GM12891 (cell line): ENCODE measurements at places on chromosomes 2 and 18.

GRCh38 chr18:78632111-78632541 lies 347.5 kb upstream of the SALL3 start:
- DNase-seq, result no peak

DNA sequence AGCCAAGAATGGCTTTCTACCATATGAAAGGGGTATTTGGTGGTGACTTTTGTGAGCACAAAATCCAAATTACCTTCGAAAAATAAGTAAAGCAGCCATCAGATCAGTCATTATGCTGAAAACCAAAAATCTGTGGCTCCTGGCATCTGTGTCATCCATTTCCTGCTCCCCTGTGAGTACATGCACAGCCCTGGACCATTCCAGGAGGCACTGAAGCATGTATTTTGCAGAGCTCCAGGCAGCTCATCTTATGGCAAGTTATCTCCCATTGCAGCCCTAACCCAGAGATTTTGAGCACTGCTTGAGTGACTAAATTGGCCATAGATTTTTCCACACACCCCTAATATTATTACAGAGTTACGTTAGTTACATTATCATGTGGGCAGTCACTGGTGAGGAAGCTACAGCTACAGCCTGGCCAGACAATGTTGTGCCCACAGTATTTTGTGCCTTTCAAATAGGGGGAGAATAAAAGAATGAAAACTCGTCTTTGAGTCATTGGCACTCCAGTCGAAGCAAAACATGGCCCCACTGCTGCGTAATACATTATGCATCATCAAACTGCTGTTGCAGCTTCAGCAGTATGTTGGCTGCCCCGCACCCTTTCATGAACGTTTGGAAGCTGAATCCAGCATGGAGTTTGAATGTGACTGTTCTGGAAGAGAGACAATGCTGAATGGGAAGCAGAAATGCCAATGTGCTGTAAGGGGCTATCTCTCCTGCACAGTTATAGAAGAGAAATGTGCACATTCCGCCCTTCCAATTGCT lies 702.2 kb downstream of the RNF144A start:
- no peak for DNase-seq

- DNase-seq, result no peak
These were observed 141.0 kb downstream of the UXS1 start for GRCh38 chr2:106053116-106053515.

DNA sequence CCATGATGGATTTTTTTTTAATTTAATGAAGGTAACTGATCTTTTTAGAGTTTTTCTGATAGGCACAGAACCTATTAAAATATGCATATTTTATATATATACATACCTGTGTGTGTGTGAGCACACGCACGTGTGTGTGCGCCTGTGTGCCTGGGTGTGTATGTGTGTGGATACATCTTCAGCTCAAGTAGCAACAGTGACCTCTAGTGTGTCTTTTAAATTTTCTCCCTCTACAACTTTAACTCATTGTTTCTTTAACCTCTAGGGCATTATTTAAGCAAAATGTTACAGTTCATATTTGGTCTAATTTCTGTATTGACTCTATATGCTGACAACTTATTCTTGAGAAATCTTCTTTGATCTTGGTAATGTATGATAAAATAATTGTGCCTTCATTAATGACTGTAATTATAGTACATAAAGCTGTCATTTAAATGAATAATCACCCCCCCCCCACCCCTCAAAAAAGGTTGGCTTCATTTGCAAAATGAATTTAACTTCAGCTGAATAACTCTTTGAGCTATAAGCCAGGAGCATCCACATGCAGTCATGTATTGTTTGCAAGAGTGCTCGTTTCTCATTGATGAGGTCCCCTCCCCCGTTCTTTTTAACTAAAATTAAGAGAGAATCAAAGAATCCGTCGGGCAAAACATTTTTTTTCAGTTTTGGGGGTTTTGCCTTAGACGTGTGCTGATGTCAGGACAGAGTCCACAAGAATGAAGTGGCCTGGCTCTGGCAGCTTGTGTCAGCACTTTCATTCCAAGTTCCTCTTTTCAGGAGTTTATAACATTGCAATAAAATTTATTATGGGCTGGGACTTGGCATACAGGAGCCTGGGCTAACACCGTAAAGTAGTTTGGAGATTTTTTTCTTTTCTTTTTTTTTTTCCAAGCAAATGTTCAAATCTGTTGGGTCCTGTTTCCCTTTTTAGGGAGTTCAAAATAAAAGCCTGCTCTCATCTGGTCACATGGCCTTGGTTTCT lies 80.0 kb downstream of the ETAA1 start:
- no peak for DNase-seq

DNA sequence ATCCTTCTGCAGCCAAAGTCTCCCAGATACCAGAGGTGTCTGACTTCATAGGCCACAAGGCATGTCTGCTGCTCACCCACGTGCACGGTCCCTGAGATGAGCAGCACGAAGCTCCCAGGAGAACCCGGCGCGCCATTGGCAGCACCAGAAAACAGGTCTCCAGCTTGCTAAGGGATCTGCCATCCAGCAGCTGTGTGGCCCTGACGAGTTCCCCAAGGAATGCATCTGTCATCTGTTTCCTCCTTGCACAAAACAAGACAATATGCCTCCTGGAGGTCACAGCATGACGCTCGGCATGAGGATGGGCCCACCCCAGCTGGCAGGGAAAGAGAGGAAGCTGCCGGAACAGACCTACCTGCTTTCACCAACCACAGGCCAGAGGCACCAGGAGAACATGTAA lies 29.2 kb downstream of the HS6ST1 start:
- no peak for DNase-seq

GRCh38 chr2:201532686-201533304 lies 81.3 kb downstream of the STRADB start:
- no peak for DNase-seq

DNA sequence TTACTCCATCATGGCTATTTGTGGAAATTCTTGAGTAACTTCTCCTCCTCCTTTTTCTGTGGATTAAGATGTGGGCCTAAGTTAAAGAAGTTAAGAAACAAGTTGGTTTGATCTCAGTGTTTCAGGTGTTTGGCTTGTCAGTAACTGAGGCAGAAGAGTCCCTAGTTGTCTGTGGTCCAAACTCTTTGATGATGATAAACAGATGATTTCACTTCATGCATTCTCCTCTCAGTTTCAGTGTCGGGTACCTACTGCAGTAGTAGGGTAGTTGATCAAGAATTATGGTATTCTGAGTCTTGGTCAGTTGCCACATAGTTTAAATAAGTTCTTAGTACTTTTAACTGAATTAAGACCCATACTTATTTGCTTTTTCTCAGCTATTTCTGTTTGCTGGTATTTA lies 85.6 kb downstream of the NCOA1 start:
- no peak for DNase-seq

- DNase-seq, result no peak
These were observed 4.7 kb downstream of the EEF1B2 start for GRCh38 chr2:206164261-206164862.

DNA sequence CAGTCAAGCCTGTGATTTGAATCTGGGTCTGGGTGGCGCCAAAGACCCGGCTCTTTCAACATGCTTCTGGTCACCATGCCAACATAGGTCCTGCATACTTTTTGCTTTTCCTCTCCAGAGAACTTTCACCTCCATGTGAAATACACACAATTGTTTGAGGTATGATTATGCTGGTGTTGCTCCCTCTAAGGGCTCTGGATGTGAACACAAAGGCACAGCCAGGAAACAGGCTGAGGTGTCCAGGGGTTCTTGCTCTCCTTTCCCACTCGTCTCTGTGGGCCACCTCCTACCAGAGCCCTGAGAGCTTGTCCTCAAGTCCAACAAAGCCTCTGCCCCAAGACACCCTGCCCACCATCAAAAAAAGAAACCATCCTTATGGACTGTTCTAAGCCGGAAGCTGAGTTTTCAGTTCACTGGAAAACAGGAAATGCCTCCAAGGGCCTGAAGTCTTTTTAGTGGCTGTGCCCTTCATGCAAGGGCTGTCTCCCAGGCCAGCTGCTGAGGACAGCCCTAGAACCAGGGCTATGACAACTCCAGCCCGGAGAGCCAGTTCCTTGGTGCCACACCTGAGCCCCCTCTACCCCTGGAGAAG lies 100.2 kb upstream of the EPAS1 start:
- DNase-seq, result no peak

DNA sequence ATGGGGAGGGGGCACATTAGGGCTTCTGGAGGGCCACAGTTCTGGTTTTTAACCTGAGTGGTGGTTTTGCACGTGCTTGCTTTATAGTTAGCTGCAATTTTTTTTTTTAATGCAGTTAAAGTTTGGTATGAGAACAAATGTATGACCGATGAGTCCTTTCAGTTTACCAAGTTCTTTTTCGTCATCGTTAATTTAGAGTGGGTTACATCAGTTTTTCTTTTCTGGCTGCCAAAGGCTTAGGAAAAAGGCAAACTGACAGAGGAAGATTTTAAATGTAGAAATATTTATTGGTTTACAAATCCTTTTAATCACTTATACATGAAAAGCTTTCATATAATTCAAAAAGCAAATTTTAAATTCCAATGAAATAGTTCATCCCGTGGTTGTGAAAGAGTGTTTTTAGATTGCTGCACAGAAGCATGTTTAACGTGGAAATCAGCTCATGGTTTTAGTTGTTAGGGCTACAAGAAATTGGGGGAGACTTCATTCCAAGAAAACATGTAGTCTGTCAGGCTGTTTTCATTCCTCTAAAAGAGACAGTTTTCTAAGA lies 82.9 kb downstream of the MSH2 start:
- DNase-seq, result no peak

DNA sequence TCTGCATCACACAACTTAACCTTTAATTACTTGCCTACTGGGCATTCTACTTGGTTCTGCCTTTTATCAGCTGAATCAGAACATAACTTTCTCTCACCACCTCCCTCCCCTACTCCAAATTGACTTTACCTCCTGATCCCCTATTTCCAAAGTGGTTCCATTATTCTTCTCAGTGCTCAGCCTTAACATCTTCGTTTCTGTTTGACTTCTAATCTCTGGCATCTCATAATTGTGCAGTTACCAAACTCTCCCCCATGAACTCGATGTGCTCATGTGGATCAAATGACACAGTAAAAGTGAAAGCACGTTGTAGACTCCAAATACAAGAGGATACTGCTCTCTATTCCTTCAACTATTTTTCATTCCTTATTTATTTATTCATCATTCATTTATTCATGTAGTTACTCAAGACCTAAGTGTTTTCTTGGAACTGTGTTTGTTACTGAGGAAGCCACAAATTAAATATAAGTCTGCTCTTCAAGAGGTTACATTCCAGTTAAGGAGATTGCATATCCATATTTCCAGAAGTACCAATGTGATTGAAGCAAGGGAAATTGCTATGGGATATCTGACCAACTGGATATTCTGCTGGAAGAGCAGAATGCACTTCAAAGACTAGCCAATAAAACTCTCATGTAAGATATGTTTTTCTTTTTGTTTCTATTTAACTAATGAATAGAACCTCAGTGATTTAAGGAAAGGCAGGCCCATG lies 158.8 kb downstream of the TMEFF2 start:
- DNase-seq, result no peak

DNA sequence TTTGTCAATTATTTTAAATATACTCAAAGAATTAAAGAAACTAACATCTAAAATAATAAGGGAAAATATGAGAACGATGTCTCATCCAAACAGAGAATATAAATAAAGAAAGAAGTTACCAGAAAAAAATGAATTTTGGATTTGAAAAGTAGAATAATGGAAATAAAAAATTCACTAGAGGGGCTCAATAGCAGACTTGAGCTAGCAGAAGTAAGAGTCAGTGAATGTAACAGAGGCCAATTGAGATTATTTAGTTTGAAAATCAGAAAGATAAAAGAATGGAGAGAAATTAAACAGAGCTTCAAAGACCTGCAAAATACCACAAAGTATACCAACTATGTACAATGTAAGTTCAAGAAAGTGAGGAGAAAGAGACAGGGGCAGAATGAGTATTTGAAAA lies 333.6 kb downstream of the GPD2 start:
- DNase-seq, result no peak

DNA sequence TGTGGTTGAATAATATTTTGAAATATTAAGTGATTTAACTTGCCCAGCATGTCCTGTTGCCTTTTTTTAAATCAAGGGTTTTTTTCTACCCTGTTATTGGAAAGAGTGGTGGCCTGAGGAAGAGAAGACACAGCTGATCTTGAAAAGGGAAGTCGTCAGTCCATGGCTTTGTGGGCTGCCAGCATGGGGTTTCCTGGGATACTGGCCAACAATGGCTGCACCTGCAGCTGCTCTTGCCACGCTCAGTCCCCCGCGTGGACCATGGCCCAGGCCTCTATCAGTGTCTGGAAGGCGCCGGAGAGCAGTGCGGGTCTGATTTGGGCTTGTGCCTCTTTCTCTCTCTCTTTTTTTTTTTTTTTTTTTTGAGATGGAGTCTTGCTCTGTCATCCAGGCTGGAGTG lies 99.3 kb downstream of the ASB1 start:
- DNase-seq, result no peak

DNA sequence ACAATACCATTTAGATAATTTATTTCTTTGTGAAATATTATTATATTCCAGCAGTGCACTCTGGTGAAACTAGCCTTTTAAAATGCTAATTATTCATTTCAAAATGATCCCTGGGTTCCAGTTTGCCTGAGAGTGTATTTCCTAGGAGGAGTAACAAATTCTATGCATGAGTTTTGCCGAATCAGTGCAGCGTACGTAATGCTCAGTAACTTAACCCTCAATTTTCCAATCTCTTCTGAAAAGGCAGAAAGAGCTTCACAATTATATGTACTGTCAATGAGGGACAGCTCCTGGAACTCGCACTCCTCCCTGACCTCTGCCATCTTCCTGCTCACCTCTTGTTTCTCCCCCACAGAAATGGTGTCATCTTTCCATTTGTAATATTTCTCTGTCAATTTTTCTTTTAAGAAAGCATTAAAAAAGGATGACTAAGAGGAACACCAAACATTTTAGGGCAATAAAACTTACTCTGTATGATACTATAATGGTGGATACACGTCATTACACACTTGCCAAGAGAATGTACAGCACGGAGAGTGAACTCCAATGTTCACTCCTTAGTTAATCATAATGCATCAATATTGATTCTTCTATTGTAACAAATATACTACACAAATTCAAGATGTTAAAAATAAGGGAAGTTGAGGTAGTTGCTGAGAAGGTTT lies 25.7 kb upstream of the XIRP2 start:
- DNase-seq, result no peak

DNA sequence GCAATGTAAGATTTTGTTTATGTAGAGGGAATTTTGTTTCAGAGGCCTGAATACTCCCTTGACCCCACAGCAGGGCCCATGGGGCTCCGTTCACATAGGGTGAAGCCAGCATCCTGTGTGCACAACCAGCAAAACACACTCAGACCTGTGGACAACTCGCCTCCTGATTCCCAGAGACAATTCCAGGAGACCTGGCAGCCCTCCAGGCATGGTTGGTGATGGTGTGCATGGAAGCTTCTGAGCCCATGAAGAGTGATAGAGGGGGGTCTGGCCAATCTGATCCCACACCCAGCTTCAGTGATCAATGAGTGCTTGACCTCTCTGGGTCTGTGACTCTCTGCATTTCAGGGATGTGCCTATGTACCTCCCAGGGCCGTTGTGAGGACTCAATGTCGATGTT lies 91.0 kb upstream of the RAB6C start:
- no peak for DNase-seq

GRCh38 chr18:46169464-46169941 lies 65.3 kb downstream of the HAUS1 start:
- DNase-seq, result no peak

DNA sequence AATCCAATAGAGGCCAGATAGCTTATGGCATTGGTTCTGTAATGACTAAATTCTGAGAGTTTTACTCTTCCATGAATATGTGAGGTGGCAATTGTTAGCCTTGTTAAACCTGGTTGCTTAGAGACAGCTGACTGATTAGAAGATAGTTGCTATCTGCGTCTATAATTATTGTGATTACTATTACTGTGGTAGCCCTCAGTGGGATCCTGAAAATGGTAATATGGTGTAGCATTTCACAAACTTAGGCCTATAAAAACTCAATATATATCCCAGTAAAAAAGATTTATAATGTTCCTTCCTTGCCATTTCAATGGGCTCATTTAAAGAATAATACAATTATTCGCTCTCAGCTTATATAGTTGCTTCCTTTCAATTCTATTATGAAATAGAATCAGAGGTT lies 405.8 kb upstream of the CDH2 start:
- no peak for DNase-seq
